ENCODE measurements at places on chromosomes 7 and 10.

DNA sequence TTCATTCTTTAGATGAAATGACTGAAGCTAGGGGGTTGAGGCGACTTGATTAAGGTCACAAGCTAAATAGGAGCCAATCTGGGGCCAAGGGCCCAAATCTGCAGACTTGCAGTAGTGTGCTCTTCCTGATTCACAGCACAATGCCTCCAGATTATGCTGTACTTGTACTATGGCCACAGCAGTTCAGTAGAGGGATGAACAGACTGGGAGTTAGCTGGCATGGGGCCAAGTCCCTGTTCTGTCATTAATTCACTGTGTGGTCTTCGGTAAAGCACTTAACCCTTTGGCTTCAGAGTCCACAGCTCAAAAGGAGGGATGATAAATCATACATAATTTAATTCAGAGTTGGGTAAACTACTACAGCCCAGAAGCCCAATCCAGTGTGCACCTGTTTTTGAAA lies 196.8 kb downstream of the XPNPEP1 start:
- no peaks in the 10 kb centered on the region for H3K36me3 ChIP-seq
- H3K4me3 ChIP-seq = no peak overlapping the region
- DNase-seq = no peak
- no peak overlapping the region for H3K27ac ChIP-seq

GRCh38 chr10:27699776-27700175 lies 45.8 kb downstream of the MKX start:
- no peaks in the 10 kb centered on the region for H3K4me1 ChIP-seq
- H3K27ac ChIP-seq = no peak overlapping the region
- no peaks in the 10 kb centered on the region for H3K36me3 ChIP-seq
- H3K27me3 ChIP-seq = no peaks in the 10 kb centered on the region
- no peak overlapping the region for H3K4me3 ChIP-seq
- DNase-seq = no peak

DNA sequence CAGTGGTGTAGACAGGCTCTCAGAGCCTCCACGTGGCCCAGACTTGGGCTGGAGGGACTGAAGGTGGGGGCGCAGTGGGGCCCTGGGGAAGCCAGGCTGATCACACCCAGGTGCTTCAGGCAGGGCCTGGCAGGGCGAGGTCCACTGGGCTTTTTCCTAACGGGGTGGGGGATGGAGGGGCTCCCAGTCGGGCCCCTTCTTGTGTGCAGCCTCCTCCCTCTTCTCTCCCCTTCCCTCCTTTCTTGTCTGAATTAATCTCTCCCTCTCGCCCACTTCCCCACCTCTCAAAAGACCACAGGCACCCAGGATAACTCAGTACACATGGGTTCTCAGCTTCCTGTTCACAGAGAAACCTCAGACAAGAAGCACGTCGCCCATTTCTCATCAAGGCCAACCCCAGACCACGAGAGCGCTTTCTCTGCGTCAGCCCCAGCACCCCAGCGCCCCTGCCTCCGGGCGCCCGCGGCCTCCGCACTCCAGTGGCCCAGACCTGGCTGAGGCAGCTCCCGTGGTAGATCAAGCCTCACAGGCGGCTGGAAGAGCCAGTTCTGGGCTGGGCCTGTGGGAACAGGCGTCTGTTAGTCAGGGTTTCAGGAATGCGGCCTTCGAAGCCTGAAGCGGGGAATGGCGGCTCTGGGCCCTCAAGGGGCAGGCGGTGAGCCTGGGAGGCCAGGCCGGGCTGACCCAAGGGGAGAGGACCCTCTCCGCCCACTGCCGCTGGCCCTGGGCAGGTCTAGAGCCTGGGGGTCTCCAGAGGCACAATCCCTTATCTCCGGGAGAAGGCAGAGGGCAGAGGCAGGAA lies 50.6 kb downstream of the PWWP2B start:
- H3K27ac ChIP-seq = peak overlapping the region; percentile 93
- H3K36me3 ChIP-seq = no peaks in the 10 kb centered on the region

DNA sequence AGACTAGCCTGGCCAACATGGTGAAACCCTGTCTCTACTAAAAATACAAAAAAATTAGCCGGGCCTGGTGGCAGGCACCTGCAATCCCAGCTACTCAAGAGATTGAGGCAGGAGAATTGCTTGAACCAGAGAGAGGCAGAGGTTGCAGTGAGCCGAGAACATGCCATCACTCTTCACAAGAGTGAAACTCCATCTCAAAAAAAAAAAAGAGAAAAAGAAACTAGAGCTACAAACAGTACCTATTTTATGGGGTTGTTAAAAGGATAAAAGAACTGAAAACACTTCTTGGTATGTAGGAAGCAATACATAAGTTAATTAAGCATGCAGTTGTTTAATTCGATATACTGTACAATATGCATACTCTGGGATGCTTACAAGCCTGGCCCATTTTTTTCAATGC lies 216.9 kb downstream of the SORCS1 start:
- H3K4me1 ChIP-seq = no peaks in the 10 kb centered on the region
- DNase-seq = no peak
- H3K27me3 ChIP-seq = no peaks in the 10 kb centered on the region
- H3K27ac ChIP-seq = no peak overlapping the region

DNA sequence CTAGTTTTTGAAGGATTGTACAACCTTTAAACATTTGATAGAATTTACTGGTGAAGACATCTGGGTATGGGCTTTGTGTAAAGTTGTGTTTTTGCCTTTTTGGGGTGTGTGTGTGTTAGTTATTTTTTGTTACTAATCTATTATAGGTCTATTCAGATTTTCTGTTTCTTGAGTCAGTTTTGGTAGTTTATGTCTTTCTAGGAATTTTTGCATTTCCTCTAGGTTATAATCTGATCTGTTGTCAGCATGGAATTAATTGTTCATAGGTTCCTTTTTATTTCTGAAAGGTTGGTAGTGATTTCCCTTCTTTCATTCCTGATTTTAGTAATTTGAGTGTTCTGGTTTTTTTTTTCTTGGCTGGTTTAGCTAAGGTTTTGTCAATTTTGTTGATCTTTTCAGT lies 17.7 kb downstream of the SEPTIN7 start:
- H3K36me3 ChIP-seq = no peaks in the 10 kb centered on the region
- H3K4me3 ChIP-seq = no peak overlapping the region
- H3K4me1 ChIP-seq = peaks cover 5% of the 10 kb centered on the region
- no peaks in the 10 kb centered on the region for H3K27me3 ChIP-seq
- no peak overlapping the region for H3K27ac ChIP-seq
- DNase-seq = no peak

- no peak overlapping the region for H3K27ac ChIP-seq
- no peaks in the 10 kb centered on the region for H3K27me3 ChIP-seq
- H3K4me3 ChIP-seq = no peak overlapping the region
- DNase-seq = no peak
These were observed 540.2 kb downstream of the GRID1 start for GRCh38 chr10:85826377-85826776.

DNA sequence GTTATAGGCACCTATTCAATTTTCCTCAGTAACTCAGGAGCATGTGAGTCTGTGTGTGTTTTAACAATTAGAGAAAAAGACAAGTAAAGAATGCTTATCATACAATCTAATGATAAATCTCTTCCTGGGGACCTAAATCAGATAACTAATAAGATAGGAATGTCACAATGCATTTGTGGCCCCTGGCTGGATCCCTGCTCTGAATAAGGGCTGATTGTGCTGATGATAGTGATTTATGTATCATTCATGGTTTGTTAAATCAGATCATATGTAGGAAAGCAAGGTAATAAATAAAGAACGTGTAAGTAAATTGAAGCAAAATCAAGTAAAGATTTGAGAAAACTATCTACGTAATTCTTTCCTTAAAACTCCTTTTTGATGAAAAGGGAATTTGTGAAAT lies 145.9 kb downstream of the C7orf25 start:
- no peaks in the 10 kb centered on the region for H3K36me3 ChIP-seq
- no peak overlapping the region for H3K27ac ChIP-seq
- no peak for DNase-seq
- H3K27me3 ChIP-seq = no peaks in the 10 kb centered on the region

GRCh38 chr10:97714401-97715258 lies 1.1 kb downstream of the MARVELD1 start:
- DNase-seq = peak; percentile 91
- H3K27ac ChIP-seq = peak overlapping the region; percentile 90
- H3K27me3 ChIP-seq = no peaks in the 10 kb centered on the region
- H3K4me3 ChIP-seq = peak overlapping the region; percentile 72
- H3K4me1 ChIP-seq = peaks cover 59% of the 10 kb centered on the region

- no peak for DNase-seq
- no peaks in the 10 kb centered on the region for H3K4me1 ChIP-seq
- H3K36me3 ChIP-seq = no peaks in the 10 kb centered on the region
- no peaks in the 10 kb centered on the region for H3K27me3 ChIP-seq
- H3K4me3 ChIP-seq = no peak overlapping the region
These were observed 61.1 kb upstream of the LRRC18 start for GRCh38 chr10:49000437-49001398.

- no peak for DNase-seq
- H3K36me3 ChIP-seq = no peaks in the 10 kb centered on the region
- H3K4me1 ChIP-seq = peaks cover 9% of the 10 kb centered on the region
- H3K4me3 ChIP-seq = no peak overlapping the region
- peaks cover 6% of the 10 kb centered on the region for H3K27me3 ChIP-seq
These were observed 1.4 kb upstream of the RTKN2 start for GRCh38 chr10:62270020-62270419.

DNA sequence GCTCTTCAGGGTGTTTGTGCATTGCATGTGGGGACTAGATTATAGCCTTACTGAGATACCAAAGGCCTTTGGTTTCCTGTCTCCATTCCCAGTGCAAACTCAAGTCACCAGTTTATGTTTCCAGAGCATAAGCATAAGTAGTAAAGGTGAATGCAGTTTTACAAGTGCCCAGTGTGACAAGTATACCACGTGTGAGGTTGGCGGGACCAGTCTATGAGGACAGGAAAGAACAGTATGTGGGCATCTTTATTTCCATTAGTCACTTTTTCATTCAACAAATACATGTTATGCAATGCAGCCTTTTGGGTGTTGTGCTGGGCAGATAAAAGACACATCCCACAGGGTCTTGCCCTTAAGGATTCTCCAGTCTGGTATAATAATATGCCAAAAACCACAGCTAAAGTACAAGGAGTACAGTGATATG lies 146.5 kb downstream of the ARID5B start:
- DNase-seq = peak; percentile 65
- H3K27ac ChIP-seq = peak overlapping the region; percentile 84
- no peaks in the 10 kb centered on the region for H3K27me3 ChIP-seq
- no peak overlapping the region for H3K4me3 ChIP-seq
- peaks cover 38% of the 10 kb centered on the region for H3K4me1 ChIP-seq
- H3K36me3 ChIP-seq = no peaks in the 10 kb centered on the region

DNA sequence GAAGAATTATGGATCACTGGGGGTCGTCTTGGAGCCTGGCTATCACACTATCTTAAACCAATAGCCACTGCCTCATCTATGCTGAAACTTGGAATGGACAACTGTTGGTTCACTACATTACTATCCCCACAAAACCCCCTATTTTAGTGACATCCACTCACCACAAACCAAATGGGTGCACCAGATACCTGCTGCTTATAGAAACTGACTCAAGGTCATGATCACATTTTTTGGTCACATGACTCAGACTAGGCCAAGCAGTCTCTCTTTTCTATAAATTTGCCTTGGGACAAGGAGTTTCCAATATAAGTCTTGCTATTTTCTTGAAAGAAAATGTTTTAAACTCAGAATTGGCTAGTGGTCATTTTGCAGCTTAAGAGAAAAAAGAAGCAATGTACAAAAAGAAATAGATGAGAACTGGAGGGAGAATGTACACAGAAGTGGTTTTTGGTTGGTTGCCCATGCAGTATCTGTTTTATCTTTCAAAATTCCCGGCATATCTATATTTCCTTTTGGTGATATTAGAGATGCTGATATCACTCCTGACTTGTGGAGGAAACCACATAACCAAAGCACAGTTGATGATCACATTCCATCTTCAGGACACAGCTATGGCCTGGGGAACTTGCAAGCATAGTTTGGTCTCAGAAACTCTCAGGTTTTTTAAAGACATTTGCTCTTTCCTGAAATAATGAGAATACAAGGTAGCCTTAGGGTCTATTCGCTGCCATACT lies 85.2 kb upstream of the CACNA2D1 start:
- no peaks in the 10 kb centered on the region for H3K4me1 ChIP-seq
- no peaks in the 10 kb centered on the region for H3K36me3 ChIP-seq
- no peak for DNase-seq
- H3K27ac ChIP-seq = no peak overlapping the region
- H3K4me3 ChIP-seq = no peak overlapping the region
- no peaks in the 10 kb centered on the region for H3K27me3 ChIP-seq

DNA sequence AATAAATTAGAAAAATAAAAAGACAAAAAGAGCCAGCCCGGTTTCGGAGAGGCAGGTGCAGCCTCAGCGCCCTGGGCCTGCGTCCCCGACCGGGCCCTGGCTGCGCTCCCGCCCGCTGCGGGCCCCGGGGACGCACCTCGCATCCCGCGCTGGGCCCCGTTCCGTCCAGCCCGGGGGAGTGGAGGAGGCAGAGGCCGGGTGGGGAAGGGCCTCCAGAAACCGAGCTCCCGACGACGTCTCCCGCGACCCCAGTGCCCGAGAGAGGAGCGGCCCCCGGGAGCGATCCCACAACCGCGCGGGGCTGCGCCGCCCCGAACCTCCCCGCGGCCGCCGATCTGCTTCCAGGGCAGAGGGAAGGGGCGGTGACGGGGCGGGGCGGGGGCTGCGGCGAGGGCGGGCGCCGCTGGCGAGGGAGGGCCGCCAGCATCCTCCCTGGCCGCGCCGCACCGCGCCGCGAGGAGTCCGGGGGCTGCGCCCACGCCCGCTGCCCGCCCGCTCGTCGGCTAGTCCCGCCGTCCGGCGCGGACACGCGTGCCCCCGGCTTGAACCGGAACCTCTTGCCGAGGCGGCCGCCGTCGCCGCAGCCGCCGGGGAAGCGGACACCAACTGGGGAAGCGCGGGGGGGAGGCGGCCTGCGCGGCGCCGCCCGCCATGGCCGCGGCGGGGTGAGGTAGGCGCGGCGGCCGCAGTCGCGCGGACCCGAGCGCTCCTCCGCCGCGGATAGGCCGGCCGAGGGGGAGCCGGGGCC lies at the start of gene CCNY:
TSS of gene CCNY (plus strand) at position 426 of the 748 bp plus-strand sequence. CDS start 545 bp downstream, outside the sequence.
- peak within 1 kb of the TSS; percentile 77 for H3K4me3 ChIP-seq
- peaks cover 40% of the 10 kb centered on the region for H3K4me1 ChIP-seq
- DNase-seq = peak; percentile 81
- no peaks in the 10 kb centered on the region for H3K36me3 ChIP-seq

GRCh38 chr10:117581961-117582360 lies 39.4 kb downstream of the EMX2 start:
- no peaks in the 10 kb centered on the region for H3K36me3 ChIP-seq
- H3K27ac ChIP-seq = no peak overlapping the region

- no peak overlapping the region for H3K27ac ChIP-seq
- H3K27me3 ChIP-seq = no peaks in the 10 kb centered on the region
- H3K36me3 ChIP-seq = no peaks in the 10 kb centered on the region
- no peak overlapping the region for H3K4me3 ChIP-seq
- no peaks in the 10 kb centered on the region for H3K4me1 ChIP-seq
These were observed 55.1 kb downstream of the ANKMY2 start for GRCh38 chr7:16590424-16590823.

Data from upper lobe of left lung (tissue), 6 donors.